ENCODE measurements at places on chromosomes 11 and 22. TPM values are rescaled to one million over a fixed set of nuclear protein-coding genes. Genes with fewer than 3 reads are reported as not detected.

The SYT8 gene
- not detected for total RNA-seq

The PATE2 gene
- total RNA-seq = not detected

The SNX32 gene
- total RNA-seq = not detected

The TSSK2 gene
- total RNA-seq = not detected

The PNPLA5 gene
- total RNA-seq = not detected

The PDGFB gene
- 15.1 TPM for total RNA-seq

The DAGLA gene
- total RNA-seq = 5.1 TPM

The DBX1 gene
- not detected for total RNA-seq

The GLYAT gene
- total RNA-seq = not detected

DNA sequence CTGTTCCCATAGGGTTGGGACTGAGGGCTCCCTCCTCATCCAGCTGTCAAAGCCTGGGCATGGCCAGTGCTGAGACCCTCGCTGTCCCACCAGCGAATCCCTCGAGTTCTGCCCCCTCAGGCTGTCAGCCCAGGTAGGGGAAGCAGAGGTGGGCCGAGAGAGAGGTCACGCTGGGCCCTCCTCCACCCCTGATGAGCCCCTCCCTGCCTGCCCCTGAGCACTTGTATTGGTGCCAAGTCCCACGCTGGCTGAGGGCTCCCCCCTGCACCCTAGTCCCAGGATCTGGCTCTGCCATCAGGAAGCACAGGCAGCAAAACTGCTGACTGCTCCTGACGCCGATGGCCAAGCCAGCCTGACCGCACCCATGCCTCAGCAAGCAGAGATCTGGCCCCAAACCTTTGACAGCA lies 3.3 kb downstream of the PRR33 start:
- DNase-seq = no peak

DNA sequence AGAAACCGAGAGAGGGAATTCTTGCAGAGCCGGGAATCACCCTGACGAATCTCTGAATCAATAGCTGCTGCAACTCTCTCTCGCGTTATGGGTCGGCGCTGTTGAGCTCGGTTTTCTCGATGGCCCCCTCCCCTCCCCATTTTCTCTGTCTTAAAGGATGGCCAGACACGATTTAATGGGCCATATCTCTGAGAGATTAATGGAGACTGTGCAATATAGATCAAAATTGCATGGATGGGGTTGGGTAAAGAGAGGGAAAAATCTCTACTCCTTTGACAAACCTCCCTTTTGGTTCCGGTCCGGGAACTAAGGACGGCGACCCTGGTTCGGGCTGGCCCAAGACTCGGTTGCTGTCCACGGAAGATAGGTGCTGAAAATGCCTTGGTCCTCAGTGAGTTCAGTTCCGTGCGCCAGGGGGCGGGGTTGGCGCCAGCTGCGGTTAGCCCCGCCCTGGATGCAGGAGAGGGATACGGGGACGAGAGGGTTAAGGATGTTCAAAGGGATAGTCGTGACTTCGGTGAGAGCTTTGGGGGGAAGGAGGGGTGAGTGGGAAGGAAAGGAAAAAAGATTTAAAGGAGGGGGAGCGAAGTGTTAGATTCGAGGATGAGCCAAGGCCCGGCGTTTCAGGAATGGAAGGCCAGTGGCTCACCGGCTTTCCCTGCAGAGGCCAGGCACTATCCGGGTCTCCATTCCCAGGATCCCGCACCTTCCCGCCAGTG lies 103.6 kb upstream of the HSD17B12 start:
- no peak for DNase-seq

GRCh38 chr11:60512651-60513225 lies 2.5 kb upstream of the MS4A13 start:
- DNase-seq = no peak

GRCh38 chr22:19038728-19039447 lies 83.3 kb downstream of the DGCR2 start:
- DNase-seq = no peak

DNA sequence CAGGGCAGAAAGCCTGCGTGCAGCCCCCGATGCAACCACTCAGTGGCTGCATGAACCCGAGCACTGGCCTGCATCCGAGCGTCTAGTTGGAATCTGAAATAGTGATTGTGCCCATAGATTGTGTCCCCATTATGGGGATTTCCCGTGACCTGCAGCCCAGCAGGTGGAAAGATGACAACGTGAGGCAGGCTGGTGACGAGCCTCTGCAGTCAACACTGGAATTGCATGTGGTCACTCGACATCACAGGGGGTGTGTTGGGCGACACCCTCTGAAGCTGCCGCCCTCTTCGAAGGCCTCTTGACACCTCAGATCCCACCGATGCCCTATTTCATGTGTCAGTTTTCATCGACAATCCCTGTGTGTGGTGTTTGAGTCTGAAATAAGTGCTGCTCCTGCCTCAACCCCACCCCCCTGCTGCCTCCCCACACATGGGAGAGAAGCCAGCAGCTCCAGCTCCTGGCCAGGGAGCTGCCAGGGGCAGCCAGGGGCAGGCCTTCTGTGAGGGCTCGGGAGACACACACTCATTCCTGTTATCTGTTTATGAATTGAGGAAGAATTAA lies 172.0 kb upstream of the B3GAT1 start:
- DNase-seq = no peak

DNA sequence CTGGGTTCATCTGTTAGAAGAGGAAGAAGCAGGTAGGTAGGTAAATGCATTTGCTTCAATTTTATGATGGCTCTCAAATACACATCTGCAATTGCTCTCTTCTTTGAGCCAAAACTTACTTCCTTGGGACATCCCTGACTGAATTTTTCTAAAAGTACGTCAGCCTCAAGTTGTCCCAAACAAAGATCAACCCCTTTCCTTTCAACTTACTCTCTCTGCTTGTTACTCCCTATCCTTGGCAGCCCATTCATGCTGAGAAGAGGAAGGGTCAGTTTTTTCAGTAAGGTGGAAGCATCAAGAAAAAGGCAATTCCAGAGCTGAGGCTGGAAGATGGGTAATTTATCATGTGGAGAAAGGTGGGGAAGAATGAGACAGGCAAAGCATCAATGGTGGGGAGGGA lies 111.2 kb downstream of the LRRC32 start:
- no peak for DNase-seq

- DNase-seq = peak; percentile 73
Observed at GRCh38 chr11:61460474-61460881, 30.6 kb downstream of the SDHAF2 start.

DNA sequence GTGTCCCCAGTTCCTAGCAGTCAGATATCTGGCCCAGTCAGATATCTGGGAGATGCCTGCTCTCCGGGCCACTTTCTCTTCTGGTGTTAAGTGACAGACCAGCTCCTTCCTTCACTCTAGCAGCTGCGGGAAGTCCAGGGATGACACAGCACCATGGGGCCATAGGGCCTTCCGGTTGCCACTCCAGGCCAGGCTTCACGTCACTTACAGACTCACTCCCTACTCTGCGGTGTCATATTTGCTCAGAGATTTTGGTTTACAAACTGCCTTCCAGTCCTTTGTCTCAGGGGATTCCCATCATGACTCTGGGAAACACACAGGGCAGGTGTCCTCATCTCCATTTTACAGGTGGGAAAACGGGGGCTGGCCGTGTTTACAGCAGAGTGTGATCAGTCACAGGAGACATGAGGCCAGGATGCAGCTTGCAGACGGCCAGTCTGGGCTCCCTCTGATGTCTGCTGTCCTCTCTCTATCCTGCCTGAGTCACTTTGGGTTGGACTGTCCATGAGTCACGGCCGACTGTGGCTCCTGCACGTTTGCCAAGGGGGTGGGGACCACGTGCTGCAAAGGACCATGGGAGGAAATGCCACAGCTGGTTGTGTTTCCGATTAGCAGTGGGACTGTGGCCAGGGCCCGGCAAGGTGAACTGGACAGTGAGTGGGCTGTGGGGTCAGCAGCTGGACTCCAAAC lies 8.2 kb upstream of the TBC1D22A start:
- peak; percentile 98 for DNase-seq

DNA sequence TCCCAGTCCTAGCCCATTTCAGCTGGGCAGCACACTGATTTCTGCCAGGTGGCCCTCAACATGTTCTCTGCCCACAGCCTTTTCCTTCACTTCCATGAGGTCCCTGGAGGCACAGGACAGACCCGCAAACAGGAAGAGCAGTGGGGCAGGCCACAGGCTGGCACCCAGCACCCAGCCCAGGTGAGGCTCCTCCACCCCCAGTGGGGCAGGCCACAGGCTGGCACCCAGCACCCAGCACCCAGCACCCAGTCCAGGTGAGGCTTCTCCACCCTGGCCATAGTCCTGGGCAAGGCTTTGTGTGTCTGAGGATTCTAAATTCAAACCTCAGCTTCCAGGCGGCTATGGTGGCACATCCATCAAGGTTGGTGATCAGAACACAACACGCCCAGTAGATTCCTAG lies 1413.0 kb downstream of the BRD1 start:
- no peak for DNase-seq

DNA sequence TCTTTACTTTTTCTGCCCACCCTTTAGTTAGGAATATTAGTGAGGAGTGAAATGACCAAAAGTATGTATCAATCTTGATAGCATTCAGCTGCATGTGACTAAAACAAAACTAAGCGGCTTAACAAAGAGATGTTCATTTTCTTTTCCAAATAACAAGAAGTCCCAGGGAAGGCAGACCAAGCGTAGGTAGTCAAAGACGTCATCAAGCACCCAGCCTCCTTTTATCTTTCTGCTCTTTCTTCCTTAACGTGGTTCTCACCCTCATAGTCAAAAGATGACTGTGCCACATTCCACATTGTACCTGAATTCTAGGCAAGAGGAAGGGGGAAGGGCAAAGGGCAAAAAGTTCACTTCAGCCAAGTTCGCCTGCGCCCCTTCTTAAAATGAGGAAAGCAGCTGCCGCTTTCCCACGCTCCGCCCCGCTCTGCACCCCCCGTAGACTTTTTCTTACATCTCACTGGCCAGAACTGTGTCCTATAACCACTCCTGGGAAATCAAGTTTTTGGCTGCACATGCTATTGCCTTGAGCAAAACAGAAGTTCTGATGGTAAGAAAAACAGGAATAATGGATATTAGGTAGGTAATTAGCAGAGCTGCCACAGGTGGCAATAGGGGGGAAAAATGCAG lies 14.6 kb upstream of the PGM2L1 start:
- DNase-seq = no peak

DNA sequence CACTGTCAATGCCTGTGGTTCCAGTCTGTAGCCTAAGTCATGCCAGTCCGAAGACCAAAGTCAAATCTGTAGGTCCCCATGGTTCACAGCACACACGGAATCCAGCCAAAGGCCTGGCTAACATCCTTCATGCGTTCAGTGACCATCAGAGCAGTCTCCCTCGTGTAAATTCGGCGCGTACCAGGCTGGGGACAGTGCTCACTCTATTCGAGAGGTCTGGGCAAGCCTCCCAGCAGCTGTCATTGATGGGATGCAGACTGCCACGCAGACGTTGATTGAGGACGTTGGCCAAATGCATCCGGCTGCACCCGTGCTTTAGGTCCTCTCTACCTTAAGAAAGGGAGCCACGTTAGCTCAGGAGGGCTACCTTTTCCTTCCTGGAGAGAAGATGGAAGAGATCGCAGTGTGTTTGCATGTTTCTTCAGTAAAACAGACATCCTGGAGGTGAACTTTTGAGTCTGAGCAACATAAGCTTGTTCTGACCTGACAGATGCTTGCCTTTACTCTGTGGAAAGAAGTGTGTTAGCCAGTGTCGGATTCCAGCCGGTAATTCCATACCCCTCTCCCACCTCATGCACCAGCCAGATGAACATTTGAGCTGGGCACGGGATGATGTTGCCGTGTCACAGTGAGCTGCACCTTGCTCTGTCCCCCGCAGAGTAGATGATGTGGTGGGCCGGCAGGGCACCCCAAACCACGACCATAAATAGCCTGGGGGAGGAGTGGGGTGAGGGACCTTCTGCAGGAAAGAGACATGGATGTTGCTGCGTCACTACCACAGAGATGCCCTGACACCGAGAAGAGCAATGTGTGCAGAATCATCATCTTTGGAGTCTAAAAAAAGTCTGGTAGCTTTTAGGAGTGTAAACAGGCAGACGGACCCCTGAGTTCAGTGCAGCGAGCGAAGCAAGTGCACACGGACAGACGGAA lies 12.2 kb downstream of the CTTN start:
- no peak for DNase-seq

- DNase-seq = no peak
Observed at GRCh38 chr11:37612146-37612545, 1014.1 kb upstream of the RAG2 start.

Measured in psoas muscle (tissue), 8 donors.